ENCODE measurements at places on chromosomes 3 and 15.
A peak's percentile ranks its signal among the peaks of the same experiment; 100 is the strongest.

GRCh38 chr3:5115506-5116162 lies 6.5 kb upstream of the ARL8B start:
- DNase-seq: no peak

- peak; percentile 44 for DNase-seq
These were observed 842 bp downstream of the FSTL1 start for GRCh38 chr3:120449701-120450599.

DNA sequence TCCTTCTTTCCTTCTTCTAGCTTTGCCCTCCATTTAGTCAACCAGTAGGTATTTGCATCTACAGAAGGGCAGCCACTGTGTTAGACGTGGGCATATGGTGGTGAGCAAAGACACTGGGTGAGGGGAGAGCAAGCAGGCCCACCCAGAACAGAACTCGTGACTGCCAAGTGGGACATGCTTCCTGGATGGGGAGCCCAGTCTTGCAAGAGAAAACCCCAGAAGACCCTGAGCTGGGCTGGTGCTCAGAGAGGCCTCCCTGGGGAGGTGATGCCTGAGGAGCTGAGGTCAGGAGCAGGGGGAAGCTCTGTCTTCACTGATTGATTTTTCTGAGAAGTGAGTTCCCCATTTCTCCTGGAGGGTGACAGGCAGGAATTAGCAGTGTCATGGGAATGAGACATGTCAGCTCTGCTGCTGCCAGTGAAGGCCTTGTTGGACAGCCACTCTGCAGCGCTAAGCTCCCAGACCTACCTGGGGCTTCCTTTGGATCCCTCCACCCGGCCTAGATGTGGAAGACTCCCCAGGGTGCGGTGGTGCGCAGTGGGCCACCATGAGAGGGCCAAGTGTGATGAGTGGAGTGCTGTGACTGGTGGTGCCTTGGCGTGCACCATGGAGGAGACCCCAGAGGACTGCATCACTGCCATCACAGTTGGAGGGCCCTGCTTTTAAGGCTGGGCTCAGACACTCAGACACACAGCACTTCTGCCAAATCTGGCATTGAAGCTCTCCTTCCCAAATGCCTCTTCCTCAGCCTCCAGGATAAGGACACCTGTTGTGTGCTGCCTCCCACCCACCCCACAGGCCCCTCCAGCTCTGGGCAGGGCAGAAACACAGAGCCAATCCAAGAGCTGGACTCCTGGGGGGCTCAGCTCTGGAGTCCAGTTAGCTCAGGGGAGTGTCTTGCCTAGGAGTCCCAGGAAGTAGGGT lies 40.0 kb upstream of the TOPBP1 start:
- DNase-seq: no peak

DNA sequence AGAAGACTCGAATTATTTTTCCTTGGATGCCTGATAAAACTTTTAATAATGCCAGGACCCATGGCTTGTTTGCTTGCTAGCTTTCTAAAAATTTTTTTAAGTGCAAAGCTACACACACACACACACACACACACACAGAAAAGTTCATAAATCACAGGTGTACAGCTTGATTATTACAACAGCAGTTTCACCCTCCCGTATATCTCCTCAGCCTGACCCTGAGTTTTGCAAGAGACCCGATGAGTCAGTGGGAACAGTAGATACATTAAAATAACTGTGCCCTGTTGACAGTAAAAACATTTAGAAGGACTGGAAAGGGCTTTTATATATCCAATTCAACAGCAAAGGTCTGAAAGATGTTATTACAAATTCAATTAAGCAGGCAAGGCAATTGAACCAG lies 46.7 kb downstream of the EMC4 start:
- DNase-seq: peak; percentile 78

GRCh38 chr3:138834596-138835396 lies at the start of gene PIK3CB:
Gene PIK3CB, minus strand, starts transcription at chr3:138834928. Its CDS starts 75,585 bp downstream, at chr3:138759343.
- DNase-seq: peak; percentile 83

GRCh38 chr15:70013656-70014313 lies 83.9 kb downstream of the TLE3 start:
- no peak for DNase-seq

DNA sequence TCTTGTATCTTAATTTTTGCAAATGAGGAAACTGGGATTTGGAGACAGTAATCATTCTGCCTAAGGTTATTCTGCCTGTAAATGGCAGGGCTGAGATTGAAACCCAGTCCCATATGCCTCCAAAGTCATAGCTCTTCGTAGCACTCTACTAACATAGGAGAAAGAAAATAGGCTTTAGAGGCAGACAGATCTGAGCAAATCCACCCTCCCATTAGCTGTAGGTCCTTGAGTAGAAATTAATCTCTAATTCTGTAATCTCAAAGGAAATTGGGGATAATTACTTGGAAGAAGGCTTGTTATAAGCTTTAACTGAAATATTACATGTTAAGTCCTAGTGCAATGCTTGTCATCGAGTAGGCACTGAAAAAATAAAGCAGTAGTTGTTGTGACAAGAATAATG lies 252.1 kb upstream of the PEX5L start:
- no peak for DNase-seq

DNA sequence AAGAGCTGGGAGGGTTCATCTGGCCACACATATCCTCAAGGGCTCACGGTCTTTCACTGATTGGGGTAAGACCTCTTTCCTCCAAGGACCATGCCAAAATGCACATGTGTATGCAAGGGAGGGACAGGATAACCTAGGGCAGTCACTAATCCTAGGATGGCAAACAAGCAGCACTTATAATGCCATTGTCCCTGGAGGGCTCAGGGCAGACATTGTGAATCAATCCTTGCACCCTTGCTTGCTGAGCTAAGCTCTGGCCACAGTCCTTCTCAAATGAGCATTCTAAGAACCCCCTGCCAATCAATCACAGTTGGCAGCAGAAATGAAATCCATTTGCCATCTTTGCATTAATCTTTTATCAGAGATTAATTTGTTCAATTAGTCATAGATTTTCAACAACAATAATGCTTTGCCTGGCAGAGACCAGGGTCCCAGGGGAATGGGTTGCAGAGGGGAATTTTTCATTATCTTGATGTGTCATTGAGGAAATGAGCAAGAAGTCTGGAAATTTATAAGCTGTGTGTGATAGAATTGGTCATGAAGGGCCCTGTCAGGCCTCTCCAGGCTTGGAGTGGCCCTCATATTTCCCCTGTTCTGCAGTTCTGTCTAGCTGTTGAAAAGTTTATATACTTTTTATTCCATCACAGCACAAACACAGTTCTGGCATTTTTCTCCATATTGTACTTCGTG lies 57.2 kb upstream of the KY start:
- DNase-seq: no peak

DNA sequence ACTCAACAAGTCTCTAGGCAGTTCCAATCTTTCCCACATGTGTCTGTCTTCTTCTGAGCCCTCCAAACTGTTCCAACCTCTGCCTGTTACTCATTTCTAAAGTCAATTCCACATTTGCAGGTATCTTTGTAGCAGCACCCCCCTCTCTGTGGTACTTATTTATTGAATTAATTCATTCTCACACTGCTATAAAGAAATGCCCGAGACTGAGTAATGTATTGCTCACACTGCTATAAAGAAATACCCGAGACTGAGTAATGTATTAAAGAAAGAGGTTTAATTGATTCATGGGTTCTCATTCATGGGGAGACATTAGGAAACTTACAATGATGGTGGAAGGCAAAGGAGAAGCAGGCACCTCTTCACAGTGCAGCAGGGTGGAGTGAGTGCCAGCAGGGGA lies 1413.8 kb downstream of the SI start:
- DNase-seq: no peak

DNA sequence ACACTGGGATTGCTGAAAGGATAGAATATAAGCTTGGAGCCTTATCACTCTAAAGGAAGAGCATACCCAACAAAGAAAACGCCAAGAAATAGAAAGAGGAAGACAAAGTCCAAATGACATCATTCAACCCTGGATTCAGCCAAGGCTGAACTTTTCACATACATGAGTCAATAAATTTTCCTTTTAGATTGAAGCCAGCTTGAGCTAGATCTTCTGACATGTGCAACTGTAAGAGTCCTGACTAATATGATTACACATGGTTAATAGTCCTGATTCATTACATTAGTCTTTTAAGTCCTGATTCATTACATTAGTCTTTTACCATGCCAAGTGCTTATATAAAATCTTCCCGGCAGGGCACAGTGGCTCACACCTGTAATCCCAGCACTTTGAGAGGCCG lies 13.6 kb upstream of the DENND6A start:
- DNase-seq: peak; percentile 76

- no peak for DNase-seq
These were observed 112.3 kb upstream of the HES1 start for GRCh38 chr3:194023501-194024280.

DNA sequence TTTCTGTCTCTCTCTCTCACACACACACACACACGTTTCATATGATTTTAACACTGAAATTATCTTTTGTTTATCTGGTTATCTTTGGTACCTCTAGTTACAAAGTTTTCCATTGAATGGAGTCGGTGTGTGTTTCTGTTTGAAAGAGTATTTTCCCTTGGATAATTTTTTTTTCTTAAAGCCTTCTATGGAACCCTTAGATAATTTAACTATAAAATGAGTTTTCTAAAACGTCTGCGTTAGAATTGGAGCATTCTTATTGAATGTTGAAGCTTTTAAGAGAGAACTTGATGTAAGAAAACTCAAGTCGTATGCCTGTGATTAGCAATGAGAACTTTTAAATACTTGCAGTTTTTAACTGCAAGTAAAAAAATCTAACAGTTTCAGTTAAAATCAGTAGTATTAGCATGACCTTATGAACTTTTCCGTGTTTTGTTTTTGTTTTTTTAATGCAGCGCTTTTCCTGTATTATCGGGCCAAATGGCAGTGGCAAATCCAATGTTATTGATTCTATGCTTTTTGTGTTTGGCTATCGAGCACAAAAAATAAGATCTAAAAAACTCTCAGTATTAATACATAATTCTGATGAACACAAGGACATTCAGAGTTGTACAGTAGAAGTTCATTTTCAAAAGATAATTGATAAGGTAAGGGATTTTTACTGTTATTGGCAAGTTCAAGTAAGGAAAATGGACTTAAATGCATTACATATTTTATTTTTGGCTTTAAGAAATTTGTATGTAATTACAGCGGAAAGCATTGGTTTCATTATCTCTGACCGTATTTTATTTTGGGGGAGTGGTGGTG lies 3.0 kb downstream of the SMC4 start:
- no peak for DNase-seq

- DNase-seq: no peak
These were observed 40.0 kb downstream of the ASB7 start for GRCh38 chr15:100642213-100642949.

- peak; percentile 79 for DNase-seq
These were observed at the start of gene GRAMD1C for GRCh38 chr3:113838631-113839209. Gene GRAMD1C, plus strand, starts transcription at chr3:113838788. Its CDS starts 122 bp downstream, at chr3:113838910.

DNA sequence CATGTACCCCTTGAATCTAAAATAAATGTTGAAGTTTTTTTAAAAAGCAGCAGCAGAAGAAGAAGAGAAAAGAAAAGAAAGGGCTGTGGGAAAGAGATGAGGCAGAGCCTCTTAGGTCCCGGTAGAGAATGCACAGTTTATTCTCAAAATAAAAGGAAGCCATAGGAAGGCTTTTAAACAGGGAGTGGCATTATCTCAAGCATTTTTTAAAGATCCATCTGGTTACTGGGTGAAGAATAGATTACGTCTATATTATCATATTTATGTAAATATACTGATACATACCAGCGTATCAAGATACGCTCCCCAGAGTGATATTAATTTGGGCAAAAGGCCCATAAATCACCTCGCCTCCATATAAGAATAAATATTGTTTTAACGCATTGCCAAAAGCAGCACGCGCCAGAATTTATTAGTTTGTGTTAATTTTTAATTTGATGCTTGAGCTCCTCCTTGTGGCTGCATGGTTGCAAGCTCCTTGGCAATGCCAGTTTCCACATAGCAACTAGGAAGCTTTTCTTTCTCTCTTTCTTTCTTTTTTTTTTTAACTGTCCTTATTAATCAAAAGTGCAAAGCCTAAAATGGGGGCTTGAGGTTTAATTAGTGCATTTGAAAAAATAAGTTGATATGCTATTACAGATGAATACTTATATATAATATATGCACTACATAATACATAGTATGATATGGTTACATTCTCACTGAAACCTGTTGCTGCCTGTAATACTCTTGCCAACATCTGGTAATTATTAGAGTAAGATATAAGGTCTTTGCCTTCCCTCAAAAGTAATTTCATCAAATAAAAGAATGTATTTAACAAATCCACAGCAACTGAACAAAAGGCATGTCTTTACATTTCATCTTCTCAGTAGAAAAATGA lies 242.8 kb upstream of the UBE2E2 start:
- peak; percentile 10 for DNase-seq

GRCh38 chr15:33093222-33093621 lies 101.3 kb downstream of the FMN1 start:
- DNase-seq: no peak

GRCh38 chr3:141294848-141295247 lies 63.2 kb downstream of the PXYLP1 start:
- DNase-seq: peak; percentile 44

GRCh38 chr3:113118336-113118735 lies 93.0 kb upstream of the BOC start:
- no peak for DNase-seq

GRCh38 chr3:61780016-61780415 lies 218.6 kb downstream of the PTPRG start:
- no peak for DNase-seq

DNA sequence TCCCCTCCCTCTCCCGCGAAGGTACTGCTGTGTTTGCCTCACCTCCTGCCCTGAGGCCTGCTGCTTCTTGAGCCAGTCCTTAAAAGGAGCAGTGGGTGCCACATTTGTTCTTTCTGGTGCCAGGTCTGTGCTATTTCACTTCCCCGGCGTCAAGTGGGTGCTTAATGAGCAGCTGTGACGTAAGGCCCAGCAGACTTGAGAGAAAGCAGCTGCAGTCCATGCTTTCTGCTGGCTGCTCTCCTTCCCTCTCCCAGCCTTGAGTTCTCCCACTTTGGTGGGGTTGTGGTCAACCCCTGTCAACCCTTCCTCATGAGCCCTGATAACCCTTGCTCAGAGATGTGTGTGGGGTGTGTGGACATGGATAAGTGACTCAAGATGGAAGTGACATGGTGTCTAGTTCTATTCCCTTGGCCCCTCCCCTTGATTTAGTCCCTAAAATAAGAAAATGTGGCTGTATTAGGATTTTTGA lies 6.9 kb downstream of the INAFM2 start:
- DNase-seq: no peak

DNA sequence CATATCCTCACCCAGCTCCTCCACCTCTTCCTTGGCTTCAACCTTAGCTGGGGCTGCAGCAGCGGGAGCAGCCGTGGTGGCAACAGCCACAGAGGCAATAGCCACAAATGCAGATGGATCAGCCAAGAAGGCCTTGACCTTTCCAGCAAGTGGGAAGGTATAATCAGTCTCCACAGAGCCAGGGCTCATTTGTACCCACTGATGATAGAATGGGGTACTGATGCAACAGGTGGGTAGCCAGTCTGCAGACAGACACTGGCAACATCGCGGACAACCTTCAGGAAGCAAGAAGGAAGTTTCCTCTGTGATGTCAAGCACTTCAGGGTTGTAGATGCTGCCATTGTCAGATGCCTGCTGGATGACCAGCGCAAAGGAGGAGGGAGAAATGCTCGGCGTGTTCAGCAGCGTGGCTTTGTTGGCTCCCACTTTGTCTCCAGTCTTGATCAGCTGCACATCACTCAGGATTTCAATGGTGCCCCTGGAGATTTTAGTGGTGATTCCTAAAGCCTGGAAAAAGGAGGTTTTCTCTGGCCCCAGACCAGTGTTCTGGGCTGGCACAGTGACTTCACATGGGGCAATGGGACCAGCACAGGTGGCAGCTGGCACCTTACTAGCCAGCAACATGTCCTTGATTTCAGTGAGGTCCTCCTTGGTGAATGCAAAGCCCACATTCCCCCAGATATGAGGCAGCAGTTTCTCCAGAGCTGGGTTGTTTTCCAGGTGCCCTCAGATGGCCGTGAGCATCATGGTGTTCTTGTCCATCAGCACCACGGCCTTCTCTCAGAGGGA lies 4.8 kb upstream of the PLCB2 start:
- DNase-seq: no peak
